ENCODE measurements at places on chromosomes 4 and X.

DNA sequence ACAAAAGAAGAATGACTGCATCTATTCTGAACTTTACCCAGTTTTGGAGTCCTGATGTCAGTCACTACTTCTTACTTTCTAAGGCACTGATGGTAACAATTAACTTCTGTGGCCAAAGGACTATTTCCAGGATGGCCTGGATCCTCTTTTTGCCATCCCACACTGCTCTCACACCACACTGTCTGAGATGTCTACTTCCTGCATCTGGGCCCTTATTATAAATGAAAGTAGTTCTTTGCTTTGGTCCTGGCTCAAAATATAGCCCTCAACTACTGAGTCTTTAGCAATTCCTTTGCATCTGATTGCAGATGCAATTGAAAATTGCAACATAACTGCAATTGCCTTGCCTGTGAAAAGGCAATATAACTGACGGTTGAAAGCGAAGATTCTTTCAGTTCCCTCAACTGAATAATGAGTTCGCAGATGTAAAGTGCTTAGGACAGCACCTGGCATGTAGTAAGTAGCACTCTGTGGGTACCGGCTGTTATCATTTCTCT, 44.2 kb downstream of the COQ2 start:
- DNase-seq = no peak

DNA sequence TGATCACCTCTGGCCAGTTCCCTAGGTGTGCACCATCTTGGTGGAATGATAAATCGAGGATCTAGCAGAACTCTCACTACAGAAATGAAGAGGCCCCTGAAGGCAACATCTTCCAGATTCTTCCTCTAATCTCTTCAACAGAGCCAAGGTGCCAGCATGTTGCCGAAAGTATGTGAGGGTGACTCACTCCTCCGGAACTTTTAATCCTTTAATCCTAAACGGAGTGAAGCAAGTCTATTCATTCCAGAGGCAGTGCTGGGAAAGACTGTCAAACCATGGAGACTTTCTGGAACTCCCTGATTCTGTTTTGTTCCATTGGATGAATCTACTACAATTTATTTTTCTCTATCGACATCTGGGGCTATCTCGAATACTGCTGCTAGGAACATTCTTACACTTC, 68.7 kb downstream of the SUPT20HL2 start:
- DNase-seq = peak; percentile 15

GRCh38 chrX:63818156-63818555, 33.1 kb upstream of the ARHGEF9 start:
- DNase-seq = no peak

GRCh38 chr4:103095080-103095479, 4.6 kb downstream of the BDH2 start:
- DNase-seq = no peak

GRCh38 chrX:40146262-40147125, 48.7 kb upstream of the BCOR start:
- DNase-seq = no peak

DNA sequence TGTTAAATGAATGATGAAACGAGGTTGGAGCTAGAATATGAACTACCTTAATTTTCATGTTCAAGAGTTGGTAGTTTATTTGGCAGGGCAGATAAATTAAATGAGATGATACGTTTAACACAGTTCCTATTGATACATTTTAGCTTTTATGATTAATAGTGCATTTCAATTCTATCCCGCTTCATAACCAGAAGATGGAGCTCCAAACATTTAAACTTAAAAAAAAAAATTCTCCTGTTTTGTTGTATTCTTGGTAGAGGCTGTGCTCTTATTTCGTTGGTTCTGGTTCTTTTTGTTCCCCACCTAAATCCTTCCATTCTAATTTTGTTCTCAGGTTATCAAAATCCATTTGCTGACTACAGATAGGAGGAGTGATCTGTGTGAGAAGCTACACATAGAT, 71.8 kb upstream of the PTPN13 start:
- no peak for DNase-seq

DNA sequence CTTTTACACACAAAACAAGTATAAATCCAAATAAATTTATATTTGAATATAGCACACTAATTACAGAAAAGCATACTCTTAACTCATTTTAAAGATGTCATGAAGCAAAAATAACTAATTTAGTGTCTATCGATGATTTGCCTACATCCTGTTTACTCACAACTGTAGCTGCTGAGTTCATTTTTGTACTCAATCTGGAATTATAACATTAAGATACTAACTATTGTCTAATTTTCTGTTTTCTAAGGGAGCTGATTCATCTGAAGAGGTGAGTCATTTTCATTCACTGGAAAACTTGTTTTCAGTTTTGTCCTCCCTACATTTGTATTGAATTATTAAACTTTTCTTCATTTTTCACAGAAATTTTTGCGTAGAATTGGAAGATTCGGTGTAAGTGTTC, 3.7 kb downstream of the STATH start:
- DNase-seq = no peak

GRCh38 chrX:63282077-63282476, 69.1 kb downstream of the SPIN4 start:
- DNase-seq = no peak

DNA sequence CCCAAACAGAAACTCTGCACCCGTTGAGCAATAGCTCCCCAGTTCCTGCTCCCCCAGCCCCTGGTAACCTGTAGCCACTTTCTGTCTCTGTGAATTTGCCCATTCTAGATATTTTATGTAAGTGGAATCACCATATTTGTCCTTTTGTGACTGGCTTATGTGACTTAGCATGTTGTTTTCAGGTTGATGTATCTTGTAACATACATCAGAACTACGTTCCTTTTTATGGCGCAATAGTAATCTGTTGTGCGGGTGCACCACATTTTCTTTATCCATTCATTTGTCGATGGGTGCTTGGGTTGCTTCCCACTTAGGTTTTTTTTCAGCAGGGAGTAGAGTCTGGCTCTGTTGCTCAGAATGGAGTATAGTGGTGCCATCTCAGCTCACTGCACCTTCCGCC, 6.6 kb upstream of the PDZD4 start:
- DNase-seq = no peak

- no peak for DNase-seq
Measured at GRCh38 chr4:23878912-23879732, 10.7 kb downstream of the PPARGC1A start.

DNA sequence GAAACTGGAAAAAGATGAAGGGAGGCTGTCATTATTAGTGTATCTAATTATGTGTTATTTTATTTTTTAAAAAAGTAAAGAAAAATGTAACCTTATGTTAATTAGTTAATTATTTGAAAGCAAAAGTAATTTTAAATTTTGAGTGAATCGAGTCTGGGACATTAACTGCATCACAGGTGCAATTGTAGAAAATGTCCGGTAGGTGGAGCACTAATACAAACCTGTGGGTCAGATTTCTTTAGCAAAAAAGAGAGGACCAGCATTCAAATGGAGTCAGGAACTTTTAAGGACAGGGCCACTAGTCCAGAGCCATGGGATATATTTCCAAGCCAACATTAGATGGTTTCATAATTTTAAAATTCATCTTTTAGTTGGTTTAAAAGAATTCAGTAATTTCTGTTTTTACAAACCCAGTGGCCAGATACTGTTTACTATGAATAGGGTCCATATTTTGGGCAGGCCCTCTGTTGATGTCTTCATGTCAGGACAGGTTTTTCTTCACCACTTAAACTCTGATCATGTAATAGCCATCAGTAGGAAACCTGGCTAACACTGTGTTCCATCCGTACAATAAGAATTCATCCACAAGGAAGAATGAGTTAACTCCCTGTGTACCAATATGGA, 27.2 kb downstream of the BST1 start:
- DNase-seq = peak; percentile 42

DNA sequence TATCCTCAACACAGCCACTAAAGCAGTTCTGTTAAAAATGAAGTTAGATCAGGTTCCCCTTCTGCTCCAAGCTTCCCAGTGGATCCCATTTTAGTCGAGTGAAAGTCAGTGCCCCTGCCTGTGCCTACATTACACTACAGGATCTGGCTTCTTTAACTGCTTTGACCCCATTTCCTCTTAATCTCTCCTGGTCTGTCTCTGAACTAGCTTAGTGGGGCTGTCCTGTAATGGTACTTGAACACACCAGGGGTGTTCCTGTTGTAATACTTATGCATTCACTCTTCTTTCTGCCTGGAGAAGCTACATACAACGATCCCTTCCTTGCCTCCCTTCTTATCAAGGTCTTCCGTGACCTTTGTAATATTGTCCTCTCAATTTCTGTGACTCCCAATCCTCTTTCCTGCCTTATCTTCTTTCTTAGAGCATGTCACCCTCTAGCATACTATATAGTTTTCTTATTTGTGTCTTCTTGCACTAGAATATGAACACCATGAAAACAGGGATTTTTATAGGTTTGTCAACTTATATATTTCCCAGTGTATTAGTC, 16.7 kb downstream of the ARSJ start:
- no peak for DNase-seq

GRCh38 chr4:169404960-169405359, 134.2 kb upstream of the SH3RF1 start:
- DNase-seq = no peak

DNA sequence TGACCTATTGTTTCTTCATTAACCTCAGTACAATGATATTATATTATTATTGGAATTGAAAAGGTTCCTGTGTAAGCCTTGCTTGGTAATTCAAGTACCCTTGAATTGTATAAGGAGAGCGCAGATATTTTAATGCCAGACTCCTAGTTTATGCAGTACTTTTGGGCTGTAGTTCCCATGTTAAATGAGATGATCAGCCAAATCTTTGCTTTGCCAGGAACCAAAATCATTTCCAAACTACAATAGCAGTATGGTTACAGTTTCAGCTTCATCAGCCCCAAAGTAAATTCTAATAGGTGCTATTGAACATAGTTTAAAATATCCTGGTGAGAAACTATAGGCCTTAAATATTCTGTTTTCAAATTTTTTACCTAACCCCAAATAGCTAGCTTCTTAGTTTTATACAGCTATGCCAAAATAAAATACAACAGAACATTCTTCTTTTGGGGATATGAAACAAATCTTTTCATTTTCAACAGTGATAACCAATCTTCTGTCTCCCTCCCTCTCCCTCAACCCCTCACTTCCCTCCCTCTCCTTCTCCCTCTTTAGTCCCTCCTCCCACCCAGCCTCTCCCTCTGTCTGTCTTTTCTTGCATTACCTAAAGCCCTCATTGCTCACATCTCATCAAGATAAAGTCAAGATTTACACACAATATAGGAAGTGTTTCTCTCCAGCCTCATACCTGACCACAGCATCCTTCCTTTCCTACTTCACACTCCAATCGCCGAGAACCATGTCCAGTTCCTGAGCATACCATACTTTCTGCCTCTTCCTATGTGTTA, 190.1 kb downstream of the SHROOM3 start:
- no peak for DNase-seq

GRCh38 chrX:87808576-87809243, 291.1 kb downstream of the KLHL4 start:
- no peak for DNase-seq

GRCh38 chrX:47498411-47498810, 15.4 kb upstream of the ZNF41 start:
- DNase-seq = no peak
